ENCODE measurements at places on chromosomes 7 and 10. TPM values are rescaled to one million over a fixed set of nuclear protein-coding genes. Genes with fewer than 3 reads are reported as not detected.

GRCh38 chr10:58734116-58734515 is 221.4 kb downstream of the BICC1 start:
- DNase-seq: no peak

- DNase-seq: no peak
Observed at GRCh38 chr7:94483843-94484242, 25.8 kb upstream of the CASD1 start.

GRCh38 chr10:30724296-30724695 is 94.7 kb upstream of the LYZL2 start:
- no peak for DNase-seq

DNA sequence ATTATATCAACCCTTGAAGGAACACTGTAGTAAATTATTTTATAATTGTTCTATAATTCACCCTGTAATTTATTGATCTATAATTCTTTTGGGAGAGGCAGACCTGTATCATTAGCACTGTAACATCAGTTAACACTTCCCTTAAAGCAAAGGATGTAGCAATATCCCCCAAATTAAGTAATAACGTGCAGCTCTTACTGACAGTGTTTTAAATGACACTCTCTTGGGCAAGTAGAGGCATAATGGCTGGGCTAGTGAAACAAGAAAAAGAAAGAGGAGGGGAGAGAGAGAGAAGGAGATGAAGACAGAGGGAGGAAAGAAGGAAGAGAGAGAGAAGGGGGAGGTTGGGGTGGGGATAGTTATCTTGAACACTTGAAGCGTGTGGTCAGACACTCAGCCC is 161.0 kb upstream of the RNF32 start:
- DNase-seq: no peak

DNA sequence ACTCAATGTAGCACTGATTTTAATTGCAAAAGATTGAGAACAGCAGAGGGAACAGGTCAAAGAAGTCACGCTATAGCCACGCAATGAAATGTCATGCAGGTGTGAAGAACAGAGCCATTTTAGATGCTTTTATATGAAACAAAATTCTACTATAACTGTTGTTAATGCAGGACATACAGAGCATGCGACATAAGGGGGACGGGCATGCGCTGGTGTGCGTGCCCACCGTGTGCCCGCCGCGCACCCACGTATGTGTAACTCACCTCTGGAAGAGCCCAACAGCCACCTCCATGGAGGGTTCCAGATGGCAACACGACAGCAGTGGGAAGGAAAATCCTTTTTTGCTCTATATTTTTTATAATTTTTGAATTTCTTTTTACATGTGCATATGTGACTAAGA is 410.0 kb upstream of the RNF32 start:
- no peak for DNase-seq

GRCh38 chr10:126104767-126105166 is 208.4 kb downstream of the FANK1 start:
- no peak for DNase-seq

- DNase-seq: no peak
Observed at GRCh38 chr7:65902306-65902705, 29.4 kb downstream of the VKORC1L1 start.

DNA sequence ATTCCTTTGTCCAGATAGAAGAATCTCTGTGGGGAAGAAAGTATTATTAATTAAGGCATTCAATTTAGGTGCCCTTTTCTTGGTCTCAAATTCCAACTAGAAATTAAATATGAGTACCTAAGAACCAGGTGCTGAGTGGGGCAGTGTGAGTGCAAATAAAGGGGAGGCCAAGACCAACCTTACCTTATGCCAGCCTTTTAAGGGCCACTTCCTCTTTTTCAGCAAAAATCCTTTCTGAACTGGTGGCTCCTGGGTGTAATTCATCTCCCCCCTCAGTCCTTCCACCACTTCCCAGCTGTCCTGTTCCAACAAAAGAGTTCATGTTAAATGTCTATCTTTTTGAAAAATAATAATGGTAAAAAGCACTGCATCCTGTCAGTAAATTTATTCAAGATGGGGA is 108.2 kb downstream of the OSBPL3 start:
- no peak for DNase-seq

- no peak for DNase-seq
Observed at GRCh38 chr7:134827889-134828288, 48.5 kb downstream of the CALD1 start.

- DNase-seq: peak; percentile 61
Observed at GRCh38 chr10:86918022-86918471, 39.4 kb downstream of the MMRN2 start.

DNA sequence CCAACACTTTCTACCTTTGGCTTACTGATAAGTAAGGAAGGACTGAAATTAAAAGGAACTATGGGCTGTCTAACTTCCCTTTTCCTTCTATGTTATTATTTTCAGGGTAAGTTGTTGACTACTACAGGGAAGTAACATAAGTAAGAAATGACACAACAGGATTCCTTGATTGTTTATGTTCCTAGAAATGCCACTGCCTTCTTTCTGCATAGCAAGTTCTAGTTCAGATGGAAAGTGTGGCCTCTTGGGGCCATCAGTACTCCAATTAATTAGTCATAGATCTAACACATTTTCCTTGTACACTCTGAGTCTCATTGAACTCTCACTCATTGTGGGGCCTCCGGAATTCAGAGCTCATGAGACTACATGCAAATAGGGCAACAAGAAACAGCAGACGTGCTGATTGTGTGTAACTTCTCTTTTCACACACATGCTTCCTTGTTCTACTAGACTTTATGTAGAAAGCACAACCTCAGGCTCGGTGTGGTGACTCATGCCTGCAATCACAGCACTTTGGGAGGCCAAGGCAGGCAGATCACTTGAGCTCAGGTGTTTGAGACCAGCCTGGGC is 35.3 kb upstream of the HIBADH start:
- peak; percentile 45 for DNase-seq

- no peak for DNase-seq
Observed at GRCh38 chr7:132130497-132130896, 445.8 kb downstream of the PLXNA4 start.

DNA sequence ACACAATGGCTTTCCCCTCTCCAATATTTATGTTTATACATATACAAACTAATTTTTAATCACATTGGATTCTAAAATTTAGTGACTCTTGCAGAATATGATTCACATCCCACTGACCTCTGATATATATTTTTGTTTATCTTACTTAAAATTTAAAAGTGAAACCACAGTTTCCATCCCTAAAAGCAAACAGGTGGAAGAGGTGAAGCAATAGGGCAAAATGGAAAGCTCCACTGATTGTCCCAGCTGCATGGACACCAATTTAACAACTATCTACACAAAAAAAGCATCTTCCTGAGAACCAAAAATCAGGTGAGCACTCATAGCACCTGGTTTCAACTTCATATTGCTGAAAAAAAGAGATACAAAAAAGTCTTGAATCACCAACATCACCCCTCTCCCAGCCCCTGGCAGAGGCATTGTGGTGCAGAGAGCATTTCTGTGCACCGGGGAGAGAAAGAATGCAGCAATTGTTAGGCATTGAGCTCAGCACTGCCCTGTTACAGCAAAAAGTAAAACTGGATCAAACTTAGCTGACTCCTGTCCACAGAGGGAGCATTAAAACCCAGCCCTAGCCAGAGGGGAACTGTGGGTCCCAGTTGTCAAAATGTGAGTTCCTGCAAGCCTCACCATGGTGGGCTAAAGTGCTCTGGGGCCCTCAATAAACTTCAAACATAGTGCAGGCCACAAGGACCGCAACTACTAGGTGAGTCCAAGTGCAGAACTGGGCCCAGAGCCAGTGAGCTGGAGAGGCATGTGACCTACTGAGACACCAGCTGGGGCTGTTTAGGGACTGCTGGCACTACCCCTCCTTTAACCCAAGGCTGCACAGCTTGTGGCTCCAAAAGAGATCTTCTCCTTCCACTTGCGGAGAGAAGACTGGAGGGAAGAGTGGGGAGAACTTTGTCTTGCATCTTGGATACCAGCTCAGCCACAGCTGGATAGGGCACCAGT is 92.1 kb downstream of the SIRT1 start:
- no peak for DNase-seq

The ZP3 gene
- total RNA-seq: 5.6 TPM

The FAM25G gene
- not detected for total RNA-seq

The FAM131B gene
- 0.25 TPM for total RNA-seq

The RP9 gene
- total RNA-seq: 32.1 TPM

The JMJD1C gene
- total RNA-seq: 91.9 TPM

The HMX2 gene
- total RNA-seq: not detected

The GPNMB gene
- total RNA-seq: 1.6 TPM

The TDRD1 gene
- not detected for total RNA-seq

The DRGX gene
- not detected for total RNA-seq

The STEAP4 gene
- not detected for total RNA-seq

Measured in MCF 10A (cell line).